ENCODE measurements at places on chromosomes 5 and 9.

DNA sequence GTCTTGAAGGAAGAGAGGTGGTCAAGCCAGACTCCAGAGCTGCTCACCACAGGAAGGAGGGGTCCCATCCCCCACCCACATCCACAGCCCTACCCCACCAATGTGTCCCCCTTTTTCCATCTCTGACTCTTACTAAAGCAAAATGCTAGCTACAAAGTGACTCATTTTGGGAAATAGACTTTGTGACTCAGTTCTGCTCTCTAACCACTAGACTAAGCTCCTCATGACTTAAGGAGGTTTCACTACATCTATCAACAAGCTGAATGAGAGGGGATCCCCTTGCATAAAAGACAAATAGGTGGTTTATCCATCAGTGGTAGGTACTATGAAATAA is 35.1 kb upstream of the ADRB2 start:
- no peak for DNase-seq

DNA sequence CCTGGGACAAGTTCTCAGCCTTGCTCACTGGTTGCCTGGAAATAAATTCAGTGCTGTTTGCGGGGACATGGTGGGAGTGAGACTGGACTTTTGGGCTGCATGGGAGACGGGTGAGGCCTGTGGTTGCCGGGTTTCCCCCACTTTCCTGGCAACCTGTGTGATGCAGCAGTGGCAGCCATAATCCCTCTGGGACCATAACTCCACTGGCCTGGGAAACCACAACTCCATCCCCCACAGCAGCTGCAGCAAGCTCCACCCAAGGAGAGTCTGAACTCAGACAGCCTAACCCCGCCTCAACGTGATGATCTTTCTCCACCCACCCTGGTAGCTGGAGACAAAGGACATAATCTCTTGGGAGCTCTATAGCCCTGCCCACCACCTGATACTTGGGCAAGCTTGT is 349.9 kb downstream of the PIK3R1 start:
- no peak for DNase-seq

DNA sequence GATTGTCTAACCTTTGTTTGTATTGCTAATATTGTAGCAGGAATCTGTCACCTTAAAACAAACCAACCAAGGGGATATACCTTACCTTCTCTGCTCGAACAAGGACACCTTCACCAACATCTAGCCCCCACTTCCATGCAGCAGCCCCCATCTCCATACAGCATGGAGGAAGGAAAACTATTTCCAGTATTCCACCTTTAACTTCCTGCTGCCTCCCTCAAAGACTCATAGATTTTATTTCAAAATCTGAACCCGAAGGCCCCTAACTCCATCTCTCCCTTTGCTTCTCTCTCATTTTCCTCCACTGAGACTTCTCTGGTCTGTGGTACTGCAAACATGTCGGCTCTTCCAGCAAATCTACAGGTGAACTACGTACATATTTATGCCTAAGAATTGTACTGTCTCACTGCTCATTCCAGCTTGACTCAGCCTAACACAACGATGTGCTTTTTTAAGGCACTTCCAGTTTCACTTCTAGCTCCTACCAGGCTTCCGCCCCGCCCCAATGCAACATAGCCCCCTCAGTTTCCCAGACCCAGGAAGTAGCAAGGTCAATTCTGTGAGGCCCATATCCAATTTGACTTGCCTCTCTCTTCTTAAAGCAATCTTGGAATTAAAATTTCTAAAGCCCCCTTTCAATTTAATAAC is 70.7 kb upstream of the RNF38 start:
- no peak for DNase-seq

DNA sequence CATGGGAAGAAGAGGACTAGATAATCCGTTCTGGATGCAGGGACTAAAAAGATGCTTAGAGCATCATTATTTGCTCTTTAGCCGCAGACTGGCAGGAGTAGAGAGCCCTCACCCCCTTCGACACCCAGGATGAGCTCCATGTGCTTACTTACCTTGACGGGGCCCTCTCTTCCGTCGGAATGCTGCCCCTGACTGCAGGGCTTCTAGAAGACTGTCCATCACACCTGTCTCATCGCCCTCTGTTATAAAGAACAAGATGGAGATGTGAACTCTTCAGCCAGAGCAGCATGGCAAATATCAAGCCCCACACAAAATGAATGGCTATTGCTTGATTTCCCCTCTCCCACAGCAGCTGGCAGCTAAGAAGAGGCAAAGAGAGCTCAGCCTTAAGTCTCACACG is 35.1 kb downstream of the PCDHGC5 start:
- no peak for DNase-seq

GRCh38 chr9:99135456-99135855 is 30.5 kb downstream of the TGFBR1 start:
- DNase-seq: no peak

GRCh38 chr9:114246558-114246957 is 76.3 kb upstream of the ORM1 start:
- no peak for DNase-seq

- DNase-seq: no peak
Observed at GRCh38 chr5:107964722-107965121, 294.0 kb upstream of the EFNA5 start.

- DNase-seq: no peak
Observed at GRCh38 chr9:97773723-97774122, 76.6 kb upstream of the XPA start.

DNA sequence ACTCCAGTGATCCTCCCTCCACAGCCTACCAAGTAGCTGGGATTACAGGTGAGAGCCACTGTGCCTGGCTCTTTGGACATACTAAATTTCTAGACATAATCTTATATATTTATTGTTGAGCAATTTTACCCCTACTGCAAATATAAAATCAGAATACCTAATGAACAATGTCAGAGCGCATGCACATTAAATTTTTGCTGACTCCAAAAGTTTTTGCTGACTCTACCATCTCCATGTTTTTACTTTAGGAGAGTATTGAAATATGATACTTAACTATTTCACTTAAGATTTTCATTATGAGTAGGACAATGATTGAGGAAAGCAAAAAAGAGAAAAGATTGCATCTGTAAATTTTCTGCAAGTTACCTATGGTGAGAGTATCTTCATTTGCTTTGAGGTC is 402.3 kb downstream of the LRRC70 start:
- no peak for DNase-seq

- DNase-seq: no peak
Observed at GRCh38 chr5:122163121-122164069, 34.0 kb downstream of the ZNF474 start.

GRCh38 chr9:6805532-6805931 is 47.8 kb downstream of the KDM4C start:
- DNase-seq: peak; percentile 23

GRCh38 chr9:15725953-15726352 is 173.1 kb downstream of the CCDC171 start:
- no peak for DNase-seq

- DNase-seq: peak; percentile 42
Observed at GRCh38 chr5:73215891-73216610, 43.1 kb downstream of the TMEM174 start.

GRCh38 chr5:40757400-40757799 is 1.6 kb upstream of the TTC33 start:
- DNase-seq: no peak

DNA sequence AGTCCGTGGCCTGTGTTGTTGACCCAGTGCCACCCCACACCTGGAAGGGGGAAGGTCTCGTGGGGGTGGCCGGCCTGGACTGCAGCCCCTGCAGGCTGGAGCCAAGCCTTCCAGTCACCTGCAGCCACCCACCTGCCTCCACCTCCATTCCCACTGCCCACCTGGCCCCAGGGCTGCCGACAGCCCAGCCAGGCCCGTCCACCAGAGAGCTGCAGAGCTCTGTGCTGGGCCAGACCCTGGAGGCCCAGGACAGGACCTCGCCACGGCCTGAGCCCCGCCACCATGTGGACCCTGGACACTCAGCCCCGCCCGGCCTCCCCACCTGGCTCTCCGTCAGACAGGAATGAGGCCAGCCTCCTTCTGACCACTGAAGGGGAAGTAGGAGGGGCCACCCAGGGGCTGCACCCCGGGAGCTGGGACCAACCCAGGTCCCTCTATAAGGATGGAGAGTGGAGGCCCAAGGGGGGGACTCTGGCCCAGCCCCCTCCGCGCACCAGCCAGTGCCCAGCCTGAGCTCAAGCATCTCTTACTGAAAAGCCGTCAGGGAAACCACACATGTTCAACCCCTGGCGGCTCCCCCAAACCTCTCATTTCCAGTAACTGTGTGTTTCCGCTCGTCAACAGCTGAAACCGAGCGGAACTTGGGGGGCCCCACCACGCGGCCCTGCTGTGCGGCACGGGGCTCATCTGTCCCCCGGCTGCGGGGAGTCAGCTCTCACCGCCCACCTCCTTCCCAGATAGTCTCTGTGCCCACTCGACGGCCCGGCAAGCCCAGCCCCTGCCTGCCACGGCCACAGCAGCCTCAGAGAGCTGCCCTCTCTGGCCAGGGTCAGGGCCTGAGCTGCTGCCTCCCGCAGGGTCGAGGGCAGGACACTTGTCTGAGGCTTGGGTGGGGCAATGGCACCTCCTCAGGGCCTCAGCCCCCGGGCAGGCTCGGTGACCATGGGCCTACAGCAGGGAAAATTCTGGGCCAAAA is 12.8 kb downstream of the NOTCH1 start:
- no peak for DNase-seq

GRCh38 chr9:69204849-69205248 is 30.8 kb downstream of the TJP2 start:
- no peak for DNase-seq

Measured in DMS79 (cell line).